ENCODE measurements at places on chromosomes 13 and 19.

- DNase-seq, result no peak
These were observed 4.7 kb downstream of the DDA1 start for GRCh38 chr19:17314007-17314593.

DNA sequence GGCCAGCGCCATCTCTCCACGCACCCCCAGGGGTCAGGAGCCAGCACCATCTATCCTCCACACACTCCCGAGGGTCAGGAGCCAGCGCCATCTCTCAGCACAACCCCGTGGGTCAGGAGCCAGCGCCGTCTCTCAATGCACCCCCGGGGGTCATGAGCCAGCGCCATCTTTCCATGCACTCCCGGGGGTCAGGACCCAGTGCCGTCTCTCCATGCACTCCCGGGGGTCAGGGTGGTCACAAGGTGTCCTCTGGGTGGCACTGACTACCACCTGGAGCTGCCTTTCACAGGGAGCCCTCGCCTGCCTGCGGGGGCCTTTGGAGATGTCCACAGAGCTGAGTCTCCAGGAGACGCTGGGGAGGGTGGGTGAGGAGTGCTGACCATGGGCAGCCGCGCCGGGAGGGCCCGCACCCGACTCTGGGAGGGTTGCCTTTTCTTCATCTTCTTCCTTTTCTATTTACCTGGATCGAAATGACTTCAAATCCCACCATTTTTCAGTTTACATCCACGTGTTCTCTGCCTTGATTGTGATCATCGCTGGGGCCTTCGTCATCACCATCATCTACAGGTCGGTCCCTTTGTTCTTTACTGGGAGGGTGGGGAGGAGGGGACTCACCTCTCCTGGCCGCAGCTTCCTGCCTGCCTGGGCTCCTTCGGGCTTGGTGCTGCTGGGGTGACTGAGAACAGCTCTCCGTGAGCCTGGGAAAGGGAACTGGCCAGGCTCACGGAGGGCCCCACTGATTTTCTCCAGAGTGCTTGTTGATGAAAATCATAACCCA, 19.1 kb downstream of the TEX29 start:
- DNase-seq, result no peak

- no peak for DNase-seq
These were observed 19.4 kb upstream of the GPR18 start for GRCh38 chr13:99277629-99278028.

DNA sequence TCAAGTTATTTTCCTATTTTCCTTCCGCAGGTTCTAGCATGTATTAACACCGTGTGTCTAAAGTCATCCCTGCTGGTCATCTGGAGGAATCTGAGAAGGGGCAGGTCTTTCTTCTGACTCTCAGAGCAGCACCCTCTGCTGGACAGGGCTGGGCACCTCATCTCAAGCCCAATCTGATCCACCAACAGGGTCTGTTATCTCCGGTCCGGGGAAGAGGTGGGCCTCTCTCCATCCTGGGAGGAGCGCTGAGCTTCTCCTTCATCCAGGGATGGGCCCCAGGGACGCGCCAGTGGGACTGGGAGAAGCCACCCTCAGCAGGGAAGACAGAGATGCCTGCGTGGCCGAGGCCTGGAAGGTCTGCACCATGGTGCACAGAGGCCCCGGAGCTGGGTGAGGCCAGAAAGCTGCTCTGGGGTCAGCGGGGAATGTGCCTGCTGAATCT, 26.0 kb upstream of the ZNF331 start:
- DNase-seq, result peak; percentile 76

- DNase-seq, result no peak
These were observed 48.0 kb downstream of the RFC3 start for GRCh38 chr13:33865945-33866344.

DNA sequence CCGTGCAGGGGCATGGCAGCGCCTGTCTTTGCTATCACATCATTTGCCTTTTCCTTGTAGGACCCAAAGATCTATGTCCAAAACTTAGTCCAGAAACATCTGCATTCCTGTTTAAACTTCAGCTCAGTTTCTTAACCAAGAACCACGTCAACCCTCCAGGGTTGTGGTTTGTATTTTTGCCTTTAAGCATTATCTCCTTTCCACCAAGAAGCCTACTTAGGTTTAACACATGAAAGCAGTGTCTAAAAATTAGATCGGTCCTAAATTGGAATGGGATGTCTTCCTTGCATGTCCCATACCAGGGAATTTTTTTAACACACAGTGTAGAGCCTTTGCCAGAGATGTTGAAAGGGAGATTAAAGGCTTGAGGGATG, 38.8 kb downstream of the DHRS12 start:
- no peak for DNase-seq

- DNase-seq, result no peak
These were observed 1019.0 kb downstream of the DIAPH3 start for GRCh38 chr13:59144700-59145099.

GRCh38 chr13:99275093-99275469, 16.9 kb upstream of the GPR18 start:
- peak; percentile 67 for DNase-seq

- DNase-seq, result no peak
These were observed 517 bp downstream of the GTF2F1 start for GRCh38 chr19:6392221-6393073.

GRCh38 chr19:31355665-31356289, 6.5 kb upstream of the TSHZ3 start:
- DNase-seq, result no peak

DNA sequence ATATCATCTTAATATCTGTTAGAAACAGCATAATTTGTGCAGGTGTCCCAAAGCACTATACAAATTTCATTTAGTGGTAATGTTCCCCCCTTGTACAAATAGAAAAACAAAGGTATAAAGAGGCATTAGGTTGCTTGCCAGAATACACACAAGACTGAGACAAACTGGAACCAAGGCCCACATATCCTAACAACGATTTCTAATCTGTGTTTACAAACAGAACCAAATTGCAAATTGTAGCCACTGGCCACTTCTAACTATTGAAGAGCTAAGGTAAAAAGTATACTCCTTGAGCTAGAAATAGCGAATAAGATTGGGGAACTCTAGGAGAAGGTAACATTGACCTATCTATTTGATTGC, 526.1 kb downstream of the KLF12 start:
- no peak for DNase-seq

Data from AG08395 (cell line).